Right cardiac atrium (tissue), 5 donors: ENCODE measurements at places on chromosomes 1 and 21. TPM values are rescaled to one million over a fixed set of nuclear protein-coding genes. Genes with fewer than 3 reads are reported as not detected.

The YTHDF2 gene
- 34.5 TPM for total RNA-seq

The TTC39A gene
- total RNA-seq = 11.6 TPM

The CLEC20A gene
- not detected for total RNA-seq

The BCL2L15 gene
- 0.31 TPM for total RNA-seq

The ACTL8 gene
- total RNA-seq = not detected

The PTGFR gene
- 1.6 TPM for total RNA-seq
